Heart left ventricle (tissue), 16 donors: ENCODE measurements at places on chromosomes 13 and 19. TPM values are rescaled to one million over a fixed set of nuclear protein-coding genes. Genes with fewer than 3 reads are reported as not detected.

- no peaks in the 10 kb centered on the region for H3K4me1 ChIP-seq
- H3K36me3 ChIP-seq, result no peaks in the 10 kb centered on the region
Measured at GRCh38 chr13:107421951-107422350, 793.4 kb downstream of the LIG4 start.

DNA sequence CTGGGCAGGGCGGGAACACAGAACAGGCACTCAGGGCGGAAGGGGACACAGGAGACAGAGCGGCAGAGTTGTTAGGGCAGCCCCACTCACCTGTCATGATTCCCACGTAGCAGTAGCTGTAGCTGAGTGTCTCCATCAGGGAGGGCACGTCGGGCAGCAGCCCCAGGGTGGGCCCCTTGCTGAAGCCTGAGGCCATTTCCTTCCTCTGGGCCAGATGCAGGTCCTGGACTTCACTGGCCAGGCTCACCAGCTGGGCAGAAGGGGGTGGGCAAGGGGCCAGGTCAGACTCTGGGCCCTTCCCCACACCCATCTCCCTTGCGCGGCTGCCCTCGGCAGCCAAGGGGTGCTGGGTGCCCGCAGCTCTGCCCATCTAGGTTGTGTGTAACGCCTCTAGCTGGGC lies 5.9 kb downstream of the MBOAT7 start:
- DNase-seq, result no peak
- peaks cover 5% of the 10 kb centered on the region for H3K4me1 ChIP-seq
- H3K4me3 ChIP-seq, result no peak overlapping the region
- H3K27me3 ChIP-seq, result no peaks in the 10 kb centered on the region
- H3K36me3 ChIP-seq, result no peaks in the 10 kb centered on the region

- H3K4me1 ChIP-seq, result no peaks in the 10 kb centered on the region
- H3K27ac ChIP-seq, result peak overlapping the region; percentile 63
- no peaks in the 10 kb centered on the region for H3K36me3 ChIP-seq
- no peak for DNase-seq
- H3K27me3 ChIP-seq, result no peaks in the 10 kb centered on the region
Measured at GRCh38 chr19:55209693-55210472, 582 bp upstream of the PTPRH start.

DNA sequence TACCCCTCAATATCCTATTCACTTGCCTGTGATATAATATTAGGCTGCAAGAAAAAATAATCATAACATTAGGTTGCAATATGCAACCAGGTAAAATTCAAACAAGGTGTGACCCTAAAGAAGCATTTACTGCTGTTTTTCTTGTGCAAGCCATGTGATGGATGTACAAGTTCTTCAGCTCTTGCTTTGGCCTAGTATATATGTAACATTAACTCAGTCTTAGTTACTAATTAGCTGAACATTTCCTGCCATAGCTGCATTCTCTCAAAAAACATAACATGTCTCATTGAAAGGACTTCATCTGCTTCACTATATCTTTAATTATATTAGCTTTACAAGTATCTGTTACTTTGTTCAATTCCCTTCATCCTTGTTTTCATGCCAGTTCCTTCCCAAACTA lies 406.8 kb upstream of the HTR2A start:
- no peak for DNase-seq
- no peak overlapping the region for H3K4me3 ChIP-seq
- no peaks in the 10 kb centered on the region for H3K36me3 ChIP-seq
- no peaks in the 10 kb centered on the region for H3K4me1 ChIP-seq
- no peaks in the 10 kb centered on the region for H3K27me3 ChIP-seq
- H3K27ac ChIP-seq, result no peak overlapping the region

- peak overlapping the region; percentile 69 for H3K27ac ChIP-seq
- DNase-seq, result peak; percentile 47
- no peaks in the 10 kb centered on the region for H3K36me3 ChIP-seq
Measured at GRCh38 chr13:110265682-110266430, 41.1 kb downstream of the COL4A1 start.

DNA sequence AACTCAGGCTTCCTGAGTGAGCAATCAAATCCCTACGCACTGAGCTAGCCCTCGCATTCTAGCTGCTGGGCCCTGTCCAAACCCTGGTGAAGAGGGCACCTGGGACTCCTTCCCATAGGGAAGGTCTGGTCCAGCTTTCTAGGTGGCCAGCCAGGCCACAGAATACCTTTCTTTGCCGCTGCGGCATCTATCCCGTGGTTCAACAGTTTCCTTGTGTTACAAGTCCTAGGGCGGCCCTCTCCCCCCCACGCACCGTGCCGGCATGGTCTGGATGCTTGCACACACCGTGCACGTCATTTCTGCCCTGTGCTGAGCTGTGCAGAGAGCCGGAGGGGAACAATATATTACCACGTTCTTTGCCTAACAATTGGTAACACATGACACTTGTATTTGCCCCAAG lies 164.6 kb upstream of the TSHZ3 start:
- no peak overlapping the region for H3K27ac ChIP-seq
- DNase-seq, result no peak
- no peaks in the 10 kb centered on the region for H3K27me3 ChIP-seq
- H3K36me3 ChIP-seq, result no peaks in the 10 kb centered on the region
- H3K4me3 ChIP-seq, result no peak overlapping the region

DNA sequence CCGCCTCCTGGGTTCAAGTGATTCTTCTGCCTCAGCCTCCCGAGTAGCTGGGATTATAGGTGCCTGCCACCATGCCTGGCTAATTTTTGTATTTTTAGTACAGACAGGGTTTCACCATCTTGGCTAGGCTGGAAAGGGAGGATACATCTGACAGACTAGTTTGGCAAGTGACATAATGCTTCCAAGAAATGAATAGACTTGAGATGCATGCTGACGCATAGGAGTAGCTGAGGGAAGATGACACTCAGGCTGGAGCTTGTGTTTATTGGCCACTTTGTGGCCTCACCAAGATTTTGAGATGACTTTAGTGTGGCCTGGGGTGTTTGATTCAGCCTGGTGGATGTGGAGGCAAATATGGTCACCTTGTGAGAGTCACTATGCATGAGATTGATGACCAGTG lies 4.0 kb downstream of the ZNF586 start:
- no peak for DNase-seq
- no peak overlapping the region for H3K4me3 ChIP-seq
- peaks cover 20% of the 10 kb centered on the region for H3K4me1 ChIP-seq
- H3K36me3 ChIP-seq, result peaks cover 18% of the 10 kb centered on the region

DNA sequence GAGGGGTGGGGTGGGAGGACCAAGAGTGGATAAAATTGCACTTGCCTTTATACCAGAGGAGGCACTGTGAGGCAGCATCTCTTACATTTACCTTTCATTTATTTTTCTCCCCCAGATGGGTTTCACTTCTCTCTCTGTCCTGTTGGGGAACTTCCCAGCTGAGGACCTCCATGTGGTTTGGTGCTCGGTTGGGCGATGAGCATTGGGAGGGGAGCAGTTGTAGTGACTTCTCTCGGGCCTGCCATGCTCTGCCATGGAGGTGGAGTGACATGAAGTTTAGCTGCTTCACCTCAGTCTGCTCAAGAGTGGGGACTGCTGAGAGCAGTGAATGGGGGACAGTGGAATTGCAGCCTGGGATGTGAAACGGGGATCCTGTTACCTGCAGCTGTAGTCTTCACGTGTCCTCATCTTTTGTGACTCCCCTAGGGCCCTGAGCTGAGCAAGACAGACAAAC lies 23.1 kb upstream of the CXCL17 start:
- peak overlapping the region; percentile 38 for H3K27ac ChIP-seq
- no peaks in the 10 kb centered on the region for H3K27me3 ChIP-seq
- no peak for DNase-seq

DNA sequence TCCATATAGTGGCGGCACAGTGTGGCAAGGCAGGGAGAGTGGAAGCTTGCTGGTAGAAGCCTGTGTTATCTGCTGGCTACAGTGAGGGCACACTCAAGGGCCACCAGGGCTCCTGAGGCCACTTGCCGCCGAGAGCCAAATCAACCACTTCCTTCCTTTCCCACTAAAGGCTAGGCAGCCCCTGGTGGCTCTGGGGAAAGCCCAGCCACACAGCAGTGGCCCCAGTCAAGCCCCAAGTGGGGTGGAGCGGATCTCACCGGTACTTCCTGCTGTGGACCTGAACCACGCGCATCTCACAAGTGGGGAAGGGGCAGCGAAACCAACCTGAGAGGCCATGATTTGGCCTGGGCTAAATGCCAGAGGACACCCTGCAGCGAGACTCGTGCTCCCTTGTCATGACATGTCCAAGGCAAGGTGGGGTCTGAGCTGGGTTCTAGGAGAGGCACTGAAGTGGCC lies 21.9 kb upstream of the SLC35E1 start:
- H3K27me3 ChIP-seq, result no peaks in the 10 kb centered on the region
- H3K4me3 ChIP-seq, result no peak overlapping the region
- no peak overlapping the region for H3K27ac ChIP-seq
- no peaks in the 10 kb centered on the region for H3K36me3 ChIP-seq

DNA sequence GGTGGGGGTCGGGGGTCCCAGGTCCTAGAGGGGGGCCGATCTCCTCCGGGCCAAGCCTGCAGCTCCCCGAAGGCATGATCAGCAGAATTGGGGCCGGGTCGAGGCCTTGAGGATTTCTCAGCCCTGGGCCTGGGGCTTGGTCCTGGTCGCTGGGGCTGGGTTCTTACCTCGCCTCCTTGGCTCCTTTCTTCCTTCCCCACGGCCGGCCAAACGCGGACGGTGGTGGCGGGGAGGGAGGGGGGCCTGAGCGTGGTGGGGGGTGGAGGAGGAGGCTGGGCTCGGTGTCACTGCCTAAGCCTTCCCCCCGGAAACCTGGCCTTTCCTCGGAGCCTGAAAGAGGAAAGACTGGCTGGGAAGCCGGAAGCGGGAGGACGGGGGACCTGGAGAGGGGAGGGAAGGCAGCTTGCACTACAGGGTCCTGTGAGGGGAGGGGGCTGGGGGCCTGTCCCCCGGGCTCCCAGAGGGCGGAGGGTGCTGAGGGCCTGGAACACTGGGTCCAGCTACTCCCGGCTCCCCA lies at the start of gene ZNF579:
Gene ZNF579, minus strand, starts transcription at position 221 of the 517 bp plus-strand sequence. CDS start 1,209 bp downstream, outside the sequence.
- no peaks in the 10 kb centered on the region for H3K4me1 ChIP-seq
- peak within 1 kb of the TSS; percentile 94 for H3K27ac ChIP-seq
- peaks cover 26% of the 10 kb centered on the region for H3K36me3 ChIP-seq
- H3K27me3 ChIP-seq, result no peaks in the 10 kb centered on the region
- peak; percentile 90 for DNase-seq

- no peaks in the 10 kb centered on the region for H3K36me3 ChIP-seq
- H3K27ac ChIP-seq, result no peak overlapping the region
- DNase-seq, result no peak
- no peak overlapping the region for H3K4me3 ChIP-seq
Measured at GRCh38 chr13:70297189-70297616, 189.0 kb upstream of the KLHL1 start.

DNA sequence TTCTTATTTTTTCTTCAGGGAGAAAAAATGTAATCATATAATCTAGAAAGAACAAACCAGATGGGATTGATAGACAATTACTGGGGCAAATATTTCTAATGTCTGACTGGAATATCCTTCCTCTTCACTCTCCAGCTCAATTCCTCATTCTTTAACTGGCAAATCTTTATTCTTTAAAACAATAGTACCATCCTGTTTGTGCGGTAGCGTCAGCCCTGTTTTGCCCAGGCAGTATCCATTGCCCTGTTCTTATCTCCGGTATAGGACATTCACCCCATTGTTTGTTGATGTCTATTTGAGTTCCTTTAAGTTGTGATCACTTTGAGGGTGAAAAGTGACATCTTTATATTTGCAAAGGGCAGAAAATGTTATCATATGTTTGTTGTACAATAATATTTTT lies 185.4 kb downstream of the POSTN start:
- no peaks in the 10 kb centered on the region for H3K27me3 ChIP-seq
- no peak overlapping the region for H3K4me3 ChIP-seq
- H3K27ac ChIP-seq, result no peak overlapping the region
- H3K4me1 ChIP-seq, result no peaks in the 10 kb centered on the region
- no peaks in the 10 kb centered on the region for H3K36me3 ChIP-seq
- DNase-seq, result no peak

DNA sequence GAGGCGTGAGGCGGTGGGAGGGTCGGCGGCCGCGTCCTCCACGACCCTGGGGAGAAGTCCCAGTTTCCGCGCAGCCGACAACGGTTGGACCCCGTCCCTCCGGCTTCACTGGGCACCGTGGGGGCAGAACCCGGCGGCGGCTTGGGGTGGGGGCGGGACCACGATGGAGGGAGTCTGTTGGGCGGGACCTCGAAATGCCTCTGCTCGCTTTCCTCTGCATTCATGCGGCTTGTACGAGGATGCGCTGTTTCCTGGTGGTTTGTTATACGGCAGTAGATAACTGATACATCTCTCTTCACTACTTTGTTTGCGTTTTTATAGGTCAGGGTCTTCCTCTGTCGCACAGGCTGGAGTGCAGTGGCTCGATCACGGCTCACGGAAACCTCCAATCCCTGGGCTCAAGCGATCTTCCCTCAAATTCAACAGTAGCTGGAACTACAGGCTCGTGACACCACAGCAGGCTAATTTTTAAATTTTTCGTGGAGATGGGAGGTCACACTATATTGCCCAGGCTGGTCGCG lies 24.6 kb upstream of the ZNF846 start:
- DNase-seq, result peak; percentile 62
- H3K27ac ChIP-seq, result peak overlapping the region; percentile 77
- H3K4me1 ChIP-seq, result peaks cover 7% of the 10 kb centered on the region
- no peaks in the 10 kb centered on the region for H3K36me3 ChIP-seq
- no peaks in the 10 kb centered on the region for H3K27me3 ChIP-seq

- no peak overlapping the region for H3K27ac ChIP-seq
- no peaks in the 10 kb centered on the region for H3K4me1 ChIP-seq
- no peaks in the 10 kb centered on the region for H3K36me3 ChIP-seq
- H3K27me3 ChIP-seq, result peaks cover 35% of the 10 kb centered on the region
- no peak for DNase-seq
- H3K4me3 ChIP-seq, result no peak overlapping the region
Measured at GRCh38 chr19:42153672-42154433, 21.6 kb upstream of the POU2F2 start.

- H3K4me3 ChIP-seq, result no peak overlapping the region
- no peaks in the 10 kb centered on the region for H3K27me3 ChIP-seq
- DNase-seq, result no peak
- H3K36me3 ChIP-seq, result no peaks in the 10 kb centered on the region
- no peak overlapping the region for H3K27ac ChIP-seq
- no peaks in the 10 kb centered on the region for H3K4me1 ChIP-seq
Measured at GRCh38 chr13:79435561-79435990, 29.5 kb upstream of the RBM26 start.

- no peak for DNase-seq
- H3K4me1 ChIP-seq, result peaks cover 35% of the 10 kb centered on the region
- H3K27ac ChIP-seq, result peak overlapping the region; percentile 52
- H3K36me3 ChIP-seq, result peaks cover 67% of the 10 kb centered on the region
- no peak overlapping the region for H3K4me3 ChIP-seq
Measured at GRCh38 chr19:1360126-1360817, 23.4 kb upstream of the NDUFS7 start.

DZIP1 gene
- 6.9 TPM for total RNA-seq

CXCL17 gene
- total RNA-seq, result not detected

EXOC3L2 gene
- 1.7 TPM for total RNA-seq

PDE4C gene
- total RNA-seq, result 1.0 TPM

PLEKHF1 gene
- total RNA-seq, result 46.1 TPM

NAPSA gene
- not detected for total RNA-seq
